Bladder microvascular endothelial cell (primary cell): ENCODE measurements at places on chromosomes 12 and 14. TPM values are rescaled to one million over a fixed set of nuclear protein-coding genes. Genes with fewer than 3 reads are reported as not detected.

The ATP2B1 gene
- total RNA-seq = 12.8 and 32.9 TPM in 2 replicates

The ZC2HC1C gene
- total RNA-seq = 0.49 and 0.63 TPM in 2 replicates

The TEAD4 gene
- total RNA-seq = 17.6 and 19.3 TPM in 2 replicates

The BICD1 gene
- 7.4 and 54.9 TPM in 2 replicates for total RNA-seq

The GAS2L3 gene
- 23.3 and 25.3 TPM in 2 replicates for total RNA-seq

The LRFN5 gene
- under 0.01 and 0.13 TPM in 2 replicates for total RNA-seq

The LHX5 gene
- total RNA-seq = not detected in 2 replicates

The PTGER2 gene
- under 0.01 and 0.06 TPM in 2 replicates for total RNA-seq

The CCDC175 gene
- not detected in 2 replicates for total RNA-seq

The TAS2R30 gene
- 1.3 and 12.6 TPM in 2 replicates for total RNA-seq

The FITM1 gene
- 0.13 TPM in 1 of 2 replicates, not detected in the other for total RNA-seq

The RNF212B gene
- total RNA-seq = not detected in 2 replicates

The TNS2 gene
- 24.3 and 36.3 TPM in 2 replicates for total RNA-seq

The AQP6 gene
- total RNA-seq = not detected in 2 replicates

The RAD9B gene
- total RNA-seq = 0.16 and 0.25 TPM in 2 replicates

The TCL1B gene
- not detected in 2 replicates for total RNA-seq

The INHBC gene
- total RNA-seq = not detected in 2 replicates

The TBX5 gene
- total RNA-seq = not detected in 2 replicates

The TBC1D30 gene
- 7.8 and 12.0 TPM in 2 replicates for total RNA-seq

The ADAM21 gene
- total RNA-seq = 0.32 and 0.44 TPM in 2 replicates

The CLEC2A gene
- not detected in 2 replicates for total RNA-seq

The LIN7A gene
- 0.31 and 0.32 TPM in 2 replicates for total RNA-seq

The AICDA gene
- not detected in 2 replicates for total RNA-seq

The SPX gene
- total RNA-seq = 0.06 and 0.16 TPM in 2 replicates

The ATN1 gene
- total RNA-seq = 13.4 and 23.4 TPM in 2 replicates

The TMEM52B gene
- total RNA-seq = not detected in 2 replicates

The FGD4 gene
- total RNA-seq = 36.9 and 42.9 TPM in 2 replicates

The CCDC38 gene
- under 0.01 TPM in 1 of 2 replicates, not detected in the other for total RNA-seq

The VSX2 gene
- total RNA-seq = not detected in 2 replicates

The TAS2R7 gene
- total RNA-seq = not detected in 2 replicates

The ALDH1L2 gene
- 0.65 and 1.2 TPM in 2 replicates for total RNA-seq

The ITPR2 gene
- 15.2 and 92.5 TPM in 2 replicates for total RNA-seq

The OVCH1 gene
- total RNA-seq = not detected in 2 replicates

The SYT1 gene
- 3.6 and 28.8 TPM in 2 replicates for total RNA-seq

The PPP4R4 gene
- total RNA-seq = under 0.01 and 0.16 TPM in 2 replicates

The TDG gene
- total RNA-seq = 19.8 and 41.0 TPM in 2 replicates

The RAPGEF3 gene
- 39.3 and 67.5 TPM in 2 replicates for total RNA-seq

The SYNE3 gene
- total RNA-seq = 11.5 and 12.7 TPM in 2 replicates

The EXOC5 gene
- 33.4 and 67.2 TPM in 2 replicates for total RNA-seq

The GNPTAB gene
- 16.7 and 40.4 TPM in 2 replicates for total RNA-seq

The OTUB2 gene
- total RNA-seq = 0.49 and 1.2 TPM in 2 replicates

The PRKD1 gene
- 8.3 and 14.0 TPM in 2 replicates for total RNA-seq

The PDZRN4 gene
- total RNA-seq = not detected in 2 replicates

The LRRC10 gene
- total RNA-seq = not detected in 2 replicates

The STYX gene
- 15.2 and 23.3 TPM in 2 replicates for total RNA-seq

The CCDC197 gene
- not detected in 2 replicates for total RNA-seq

The PLBD1 gene
- 0.38 and 1.3 TPM in 2 replicates for total RNA-seq

The SLC7A7 gene
- total RNA-seq = 6.2 and 6.9 TPM in 2 replicates

The SERPINA3 gene
- 0.16 and 0.19 TPM in 2 replicates for total RNA-seq

The PMEL gene
- total RNA-seq = 0.38 and 0.81 TPM in 2 replicates

The TNFRSF1A gene
- 39.7 and 60.5 TPM in 2 replicates for total RNA-seq

The P2RX7 gene
- total RNA-seq = 0.65 and 16.6 TPM in 2 replicates

The DTX3 gene
- total RNA-seq = 0.32 and 7.2 TPM in 2 replicates
